ENCODE measurements at places on chromosomes 4 and X. TPM values are rescaled to one million over a fixed set of nuclear protein-coding genes. Genes with fewer than 3 reads are reported as not detected.

DNA sequence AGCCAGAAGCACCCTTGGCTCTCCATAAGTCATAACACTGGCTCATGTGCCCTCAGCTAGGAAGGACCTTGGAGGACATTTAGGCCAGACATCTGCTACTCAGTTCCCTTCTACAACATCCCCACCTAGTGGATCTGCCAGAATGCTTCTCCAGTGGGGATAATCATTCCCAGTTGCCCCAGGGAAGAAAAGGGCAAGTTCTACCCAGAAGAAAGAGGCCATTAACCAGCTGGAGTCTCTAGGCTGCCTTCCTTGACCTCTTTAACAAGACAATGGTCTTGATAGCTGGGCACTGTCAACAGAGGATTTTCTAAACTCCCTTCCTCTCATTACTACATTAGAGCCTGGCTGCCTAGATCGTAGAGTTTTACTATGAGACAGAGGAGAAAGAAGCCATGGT lies 42.0 kb downstream of the LGI2 start:
- peak; percentile 51 for DNase-seq

- DNase-seq = peak; percentile 7
These were observed 549.0 kb upstream of the MAGEB2 start for GRCh38 chrX:29666366-29666765.

GRCh38 chr4:113636877-113637276 lies 124.7 kb downstream of the CAMK2D start:
- DNase-seq = peak; percentile 62

GRCh38 chr4:8077181-8078108 lies 81.2 kb downstream of the ABLIM2 start:
- no peak for DNase-seq

DNA sequence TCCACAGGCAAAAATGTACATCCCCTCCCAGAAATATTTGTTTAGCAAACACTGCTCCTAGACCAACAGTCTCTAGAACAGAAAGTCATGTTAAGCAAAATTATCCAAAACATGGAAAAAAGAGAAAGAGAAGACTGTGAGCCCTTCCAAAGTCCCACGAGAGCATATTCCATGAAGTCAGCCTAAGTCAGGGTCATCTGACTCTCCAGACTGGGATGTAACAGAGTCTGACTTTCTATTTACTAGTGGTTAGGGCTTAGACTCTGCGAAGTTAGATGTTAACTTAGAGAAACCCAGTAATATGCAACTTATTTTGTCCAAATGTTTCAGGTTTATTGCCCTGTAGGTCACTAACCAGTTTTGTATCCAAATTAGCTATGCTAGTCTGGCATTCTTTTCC lies 102.3 kb downstream of the MID1 start:
- no peak for DNase-seq

- DNase-seq = no peak
These were observed 63.5 kb upstream of the WDR17 start for GRCh38 chr4:176002007-176002613.

GRCh38 chr4:54626113-54626512 lies 31.6 kb upstream of the KIT start:
- DNase-seq = no peak

Gene NFKB1
- total RNA-seq = 23.6 TPM

Data from IMR-90 (cell line).